ENCODE measurements at places on chromosomes 6 and 20. TPM values are rescaled to one million over a fixed set of nuclear protein-coding genes. Genes with fewer than 3 reads are reported as not detected.
A peak's percentile ranks its signal among the peaks of the same experiment; 100 is the strongest.

The PPIL6 gene
- 2.2 TPM for total RNA-seq

The PLN gene
- total RNA-seq = 1,787 TPM

GRCh38 chr6:43644940-43645612 is at the start of gene RSPH9:
TSS of gene RSPH9 (plus strand) at chr6:43645036. CDS start at chr6:43645099, 63 bp downstream.
- peaks cover 11% of the 10 kb centered on the region for H3K4me1 ChIP-seq
- no peaks in the 10 kb centered on the region for H3K27me3 ChIP-seq
- no peak within 1 kb of the TSS for H3K27ac ChIP-seq
- peak within 1 kb of the TSS; percentile 55 for H3K4me3 ChIP-seq
- peak; percentile 61 for DNase-seq

- DNase-seq = no peak
- H3K27ac ChIP-seq = peak overlapping the region; percentile 94
- peaks cover 10% of the 10 kb centered on the region for H3K4me1 ChIP-seq
- H3K27me3 ChIP-seq = peaks cover 15% of the 10 kb centered on the region
- peaks cover 23% of the 10 kb centered on the region for H3K36me3 ChIP-seq
Measured at GRCh38 chr6:26597389-26597766, 625 bp downstream of the ABT1 start.
